ENCODE measurements at places on chromosomes 4 and X.

GRCh38 chr4:102600689-102601088 lies 99.5 kb downstream of the NFKB1 start:
- DNase-seq: no peak

DNA sequence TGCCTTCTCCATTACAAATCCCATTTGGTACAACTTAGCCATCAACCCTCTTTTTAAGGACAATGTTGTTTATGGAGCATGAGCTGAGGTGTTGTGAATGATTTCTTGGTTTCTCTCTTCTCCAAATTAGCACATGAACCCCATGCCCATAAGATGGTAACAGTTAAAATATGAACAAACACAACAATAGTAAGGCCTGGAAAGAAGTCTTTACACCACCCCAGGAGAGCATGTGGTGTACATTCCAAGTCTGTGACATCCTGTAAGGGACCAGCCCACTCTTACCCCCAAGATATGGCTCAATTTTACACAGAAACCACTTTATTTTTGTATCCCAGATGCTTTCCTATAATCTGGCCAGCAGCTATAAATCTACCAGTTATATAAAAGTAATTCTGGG lies 226.1 kb downstream of the COX18 start:
- no peak for DNase-seq

DNA sequence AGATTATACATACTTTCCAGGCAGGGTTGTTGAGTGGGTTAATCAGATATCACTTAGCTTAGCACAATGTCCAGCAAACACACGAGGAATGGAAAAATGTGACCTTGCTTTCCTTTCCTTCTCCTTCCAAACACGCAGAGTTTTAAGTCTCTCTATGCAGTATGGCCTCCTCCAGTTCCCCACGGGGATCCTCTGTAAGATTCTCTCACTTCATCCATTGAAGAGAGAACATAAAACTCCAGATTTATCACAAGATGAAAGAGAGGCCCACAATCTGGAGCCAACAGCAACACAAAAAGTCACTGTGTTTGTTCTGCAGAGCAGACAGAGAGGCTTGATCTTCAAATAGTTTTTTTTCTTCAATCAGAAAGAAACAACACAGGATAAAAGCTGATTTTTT lies 336.8 kb upstream of the CLNK start:
- DNase-seq: no peak

DNA sequence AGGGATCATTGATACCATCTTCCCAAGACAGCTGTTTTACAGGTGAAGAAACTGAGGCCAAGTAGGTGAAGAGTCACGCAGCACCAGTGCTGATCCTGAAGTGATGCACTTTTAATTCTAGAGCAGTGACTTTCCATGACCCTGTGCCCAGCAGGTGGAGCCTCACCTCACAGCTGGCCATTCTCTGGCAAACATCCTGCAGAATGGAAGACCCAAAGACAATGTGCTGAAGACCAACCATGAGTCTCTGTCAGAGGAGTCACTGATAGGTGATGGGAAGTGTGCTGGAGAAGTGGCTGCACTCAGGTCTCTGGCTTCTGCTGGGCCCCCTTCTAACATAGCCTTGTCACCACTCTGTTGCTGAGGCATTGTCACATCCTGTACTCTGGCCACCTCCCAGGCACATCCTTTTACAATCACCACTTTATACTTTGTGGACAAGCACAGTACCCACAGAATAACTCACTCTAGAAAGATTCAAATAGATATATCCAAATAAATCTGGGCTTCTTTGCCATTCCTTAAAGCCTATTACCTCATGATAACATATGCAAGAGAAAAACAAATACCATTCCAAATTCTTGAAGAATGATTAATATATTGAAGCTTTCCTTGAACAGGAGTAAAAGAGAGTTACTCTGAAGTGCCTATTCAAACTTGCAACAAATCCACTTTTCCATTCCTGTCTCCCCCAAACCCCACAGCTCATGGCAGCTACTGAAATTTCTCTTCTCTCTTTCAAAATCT lies 64.1 kb upstream of the SCOC start:
- no peak for DNase-seq

DNA sequence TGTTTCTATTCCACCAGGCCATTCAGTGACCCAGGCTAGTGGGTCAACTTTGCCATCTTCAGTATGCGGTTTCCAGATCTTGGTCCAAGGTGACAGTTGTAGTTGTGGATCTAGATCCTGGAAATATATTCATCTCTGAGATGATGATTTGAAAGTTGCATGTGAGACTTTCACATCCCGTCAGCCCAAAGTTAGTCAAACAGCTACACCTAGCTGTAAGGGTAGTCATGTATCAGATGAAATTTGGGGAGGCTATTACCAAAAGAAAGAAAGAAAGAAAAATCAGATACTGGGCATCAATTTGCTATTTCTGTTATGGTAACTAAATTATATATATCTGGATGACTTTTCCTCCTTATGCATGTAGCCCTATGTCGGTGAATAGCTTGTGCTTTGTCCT lies 259.4 kb upstream of the ARX start:
- DNase-seq: no peak

GRCh38 chrX:3518870-3519269 lies 172.4 kb upstream of the MXRA5 start:
- DNase-seq: no peak

DNA sequence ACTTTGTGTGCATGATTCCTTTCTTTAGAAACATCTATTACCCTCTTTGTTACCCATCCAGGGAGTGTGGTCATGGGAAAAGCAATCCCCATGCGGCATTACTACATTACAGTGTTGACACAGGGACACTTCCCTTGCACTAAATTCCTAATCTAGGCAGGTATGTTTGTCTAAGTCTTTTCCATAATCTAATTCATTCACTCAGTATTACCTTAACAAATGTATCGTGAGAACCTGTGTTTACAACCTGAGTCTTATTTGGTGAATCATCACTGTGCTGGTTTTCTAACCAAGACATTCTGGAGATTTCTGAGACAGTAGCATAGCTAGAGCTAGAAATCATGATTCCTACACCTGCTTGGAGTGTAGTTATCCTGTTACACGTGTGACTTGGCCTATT lies 326.8 kb downstream of the BMPR1B start:
- no peak for DNase-seq

- no peak for DNase-seq
These were observed 17.5 kb downstream of the RFC1 start for GRCh38 chr4:39348371-39349315.

GRCh38 chr4:168119100-168119499 lies 26.8 kb downstream of the ANXA10 start:
- no peak for DNase-seq

GRCh38 chr4:1255699-1256098 lies 6.8 kb upstream of the CTBP1 start:
- no peak for DNase-seq

DNA sequence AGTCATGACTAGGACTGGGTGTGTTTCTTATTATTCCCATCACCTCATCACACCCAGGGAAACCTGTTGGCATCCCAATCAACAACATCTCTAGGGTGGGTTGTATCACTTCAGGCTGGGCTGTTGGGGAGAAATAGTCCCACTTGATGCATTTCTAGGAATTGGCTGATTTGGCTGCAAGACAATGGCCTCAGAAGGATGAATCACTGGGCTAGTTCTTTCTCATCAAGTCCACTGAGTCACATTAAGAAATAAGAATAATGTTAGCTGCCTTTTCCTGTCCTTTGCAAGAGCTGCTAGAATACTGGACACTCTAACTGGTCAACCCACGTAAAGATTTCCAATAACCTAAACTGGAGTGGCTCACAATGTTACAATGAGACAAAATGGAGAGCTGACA lies 104.2 kb downstream of the CHRDL1 start:
- no peak for DNase-seq

- DNase-seq: no peak
These were observed 30.9 kb downstream of the STOX2 start for GRCh38 chr4:183936047-183936446.

GRCh38 chr4:97317671-97318070 lies 825.6 kb downstream of the STPG2 start:
- DNase-seq: no peak

- DNase-seq: no peak
These were observed 42.3 kb upstream of the PPARGC1A start for GRCh38 chr4:23932186-23932585.

- no peak for DNase-seq
These were observed 39.8 kb downstream of the NPY2R start for GRCh38 chr4:155248002-155248896.

- no peak for DNase-seq
These were observed 152.0 kb upstream of the USP9X start for GRCh38 chrX:40933132-40933705.

GRCh38 chrX:70444326-70444945 lies at the start of gene DLG3:
Gene DLG3, plus strand, starts transcription at chrX:70444835. Its CDS starts 367 bp downstream, at chrX:70445202.
- no peak for DNase-seq

All from CD8-positive, alpha-beta memory T cell (primary cell).